ENCODE measurements at places on chromosomes 4 and X.

DNA sequence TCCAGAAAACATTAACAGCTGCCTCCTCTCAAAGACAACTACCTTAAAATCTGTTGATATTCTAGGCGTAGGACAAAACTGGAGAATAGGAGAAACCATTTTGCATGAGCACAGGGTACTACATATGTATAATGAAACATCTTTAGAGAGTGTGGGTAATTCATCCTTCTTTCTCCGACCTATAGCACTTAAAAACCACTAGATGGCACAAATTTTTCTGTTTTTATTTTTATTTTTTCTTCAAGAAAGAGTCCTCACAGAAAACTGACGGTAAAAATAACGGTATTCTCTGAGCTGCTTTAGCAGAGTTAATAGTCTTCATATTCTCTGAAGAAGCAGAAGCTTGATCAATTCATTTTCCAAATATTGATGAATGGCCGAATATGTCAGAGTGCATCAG is 14.6 kb downstream of the SMIM31 start:
- DNase-seq = no peak

DNA sequence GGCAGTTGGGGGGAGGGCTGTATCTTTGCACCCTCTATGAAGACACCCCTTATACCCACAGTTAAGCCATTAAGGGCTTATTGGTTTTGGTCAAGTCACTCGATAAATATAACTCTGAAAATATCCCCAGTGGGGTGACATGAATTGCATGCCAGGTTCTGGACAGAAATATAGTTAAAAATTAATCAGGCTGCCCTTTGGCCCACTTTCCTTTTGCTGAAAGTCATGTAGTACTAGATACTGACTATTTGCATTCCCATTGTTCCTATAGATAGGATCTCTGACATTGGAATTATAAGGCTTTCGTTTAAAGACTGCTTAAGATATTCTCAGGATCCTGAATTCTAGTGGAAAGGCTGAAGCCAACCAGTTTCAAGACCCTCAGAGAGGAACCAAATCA is 43.5 kb upstream of the LAMP2 start:
- no peak for DNase-seq

- no peak for DNase-seq
These were observed 149.2 kb downstream of the AWAT2 start for GRCh38 chrX:69900491-69900890.

DNA sequence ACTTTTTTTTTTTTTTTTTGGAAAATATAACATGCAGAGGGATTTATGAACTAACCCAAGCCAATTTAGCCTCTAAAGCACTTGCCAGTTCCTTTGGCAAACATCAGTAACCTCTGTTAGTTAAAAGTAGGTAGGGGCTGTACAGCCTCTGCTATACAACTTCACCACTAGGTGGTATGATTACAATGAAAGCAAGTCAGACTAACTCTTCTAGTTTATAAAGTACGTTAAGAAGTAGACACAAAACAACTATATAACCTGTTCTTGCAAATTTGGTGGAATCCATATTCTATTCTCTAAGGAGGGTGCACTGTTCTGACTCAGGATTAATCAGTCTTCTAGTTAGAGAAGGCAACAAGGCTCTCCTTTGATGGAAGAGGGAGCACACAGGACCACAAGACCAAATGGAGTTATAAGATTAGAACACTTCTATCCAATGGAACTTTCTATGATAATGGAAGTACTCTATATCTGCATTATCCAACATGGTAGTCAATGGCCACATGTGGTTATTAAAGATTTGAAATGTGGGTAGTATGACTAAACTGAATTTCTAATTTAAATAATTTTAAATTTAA is 12.8 kb downstream of the AIMP1 start:
- DNase-seq = no peak

DNA sequence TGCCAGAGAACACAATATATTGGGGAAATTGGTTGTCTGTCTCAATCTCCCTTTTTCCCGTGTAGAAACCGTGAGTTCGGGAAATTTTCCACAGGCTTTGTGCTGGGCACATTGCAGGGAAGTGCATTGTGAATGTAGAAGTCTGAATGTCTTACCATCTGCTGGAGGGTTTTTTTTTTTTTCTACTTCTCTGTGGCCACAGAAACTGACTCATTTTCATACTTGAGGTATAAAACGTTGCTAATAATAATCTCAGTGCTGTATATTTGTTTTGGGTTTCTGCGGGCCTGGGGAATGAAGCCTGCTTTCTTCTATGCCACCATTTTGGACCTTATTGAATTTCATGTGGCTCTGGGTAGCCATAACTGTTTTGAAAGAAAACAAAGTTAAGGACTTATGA is 1001.2 kb downstream of the STIM2 start:
- no peak for DNase-seq

DNA sequence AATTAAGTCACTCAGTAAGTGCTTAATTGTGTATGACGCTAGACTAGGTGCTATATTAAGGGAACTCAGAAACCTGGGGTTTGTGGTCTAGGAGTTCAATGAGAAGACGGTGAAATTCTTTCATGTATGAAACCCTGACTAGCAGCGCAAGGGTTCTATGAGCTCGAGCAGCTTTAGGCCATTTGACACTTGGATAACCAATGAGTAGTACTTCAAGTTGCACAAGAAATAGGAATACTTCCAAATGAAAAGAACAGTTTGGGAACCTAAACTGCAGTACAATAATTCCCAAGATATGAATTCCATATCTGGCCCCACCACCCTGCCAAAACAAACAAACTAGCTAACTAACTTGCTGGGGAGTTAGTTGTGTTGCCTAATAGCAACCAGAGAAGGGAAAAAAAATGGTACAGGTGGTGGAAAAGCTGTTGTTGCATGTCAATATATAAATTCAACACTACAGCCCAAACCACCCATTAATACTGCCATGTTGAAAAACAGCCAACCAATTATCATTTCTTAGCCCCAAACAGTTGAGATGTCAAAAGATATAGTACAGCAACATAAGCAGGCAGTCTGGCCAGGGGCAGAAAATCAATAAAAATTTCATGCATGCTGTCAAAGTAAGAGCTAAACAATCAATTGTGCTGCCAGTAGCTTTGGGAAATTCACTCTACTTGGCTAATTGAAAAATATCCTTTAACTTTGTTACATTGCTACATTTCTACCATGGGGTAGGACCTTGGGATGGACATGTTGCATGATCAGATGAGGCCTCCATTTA is 54.6 kb upstream of the MCF2 start:
- DNase-seq = no peak

- no peak for DNase-seq
These were observed 894.0 kb upstream of the FRG1 start for GRCh38 chr4:189046642-189047041.

- no peak for DNase-seq
These were observed 29.6 kb downstream of the PDK3 start for GRCh38 chrX:24494647-24495075.

DNA sequence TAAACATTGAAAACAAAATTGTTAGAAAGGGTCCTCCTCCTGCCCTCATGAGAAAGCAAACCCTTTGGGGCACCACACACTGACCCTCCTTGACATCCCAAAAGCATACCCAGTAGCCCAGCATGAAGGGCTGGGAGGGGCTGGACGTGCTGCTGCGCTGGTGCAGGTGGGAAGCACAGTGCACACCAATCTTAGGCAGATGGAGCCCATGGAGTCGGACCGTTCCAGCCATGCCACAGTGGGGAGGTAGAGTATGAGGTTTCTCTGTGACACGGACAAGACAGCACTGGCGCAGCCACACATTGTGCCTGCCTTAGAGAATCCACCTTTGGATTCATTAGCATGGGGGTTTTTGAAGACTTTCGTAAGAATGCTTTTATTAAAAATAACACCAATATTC is 544.2 kb upstream of the FRG1 start:
- no peak for DNase-seq

- no peak for DNase-seq
These were observed 32.0 kb downstream of the IL15 start for GRCh38 chr4:141668200-141668910.

DNA sequence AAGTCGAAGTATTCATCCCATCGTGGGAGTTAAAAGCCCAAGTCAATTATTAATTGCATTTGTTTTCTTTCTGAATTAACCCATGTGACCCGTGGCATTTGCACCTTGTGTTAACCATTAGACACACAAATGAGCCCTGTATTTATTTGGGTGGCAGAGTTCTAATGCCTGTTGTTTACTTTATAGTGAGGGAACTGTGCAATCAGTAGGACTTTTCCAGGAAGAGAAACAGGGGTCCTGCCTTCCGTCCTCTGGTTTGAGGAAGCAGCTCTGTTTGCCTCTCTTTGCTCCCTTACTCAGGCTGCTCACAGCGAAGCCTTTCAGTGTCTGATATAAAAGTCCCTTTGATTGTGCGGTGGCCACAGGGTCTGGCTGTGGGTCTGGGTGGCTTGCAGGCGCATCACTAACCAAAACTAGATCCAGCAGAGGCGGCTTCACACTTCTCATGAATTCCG is 263.6 kb downstream of the PTTG2 start:
- no peak for DNase-seq

GRCh38 chrX:47529548-47529947 is 31.5 kb upstream of the ARAF start:
- no peak for DNase-seq

GRCh38 chr4:114474188-114474800 is 124.3 kb upstream of the UGT8 start:
- DNase-seq = no peak

GRCh38 chrX:119753639-119754257 is 4.6 kb upstream of the SOWAHD start:
- DNase-seq = no peak

GRCh38 chr4:109251396-109251795 is 51.1 kb downstream of the COL25A1 start:
- DNase-seq = no peak

DNA sequence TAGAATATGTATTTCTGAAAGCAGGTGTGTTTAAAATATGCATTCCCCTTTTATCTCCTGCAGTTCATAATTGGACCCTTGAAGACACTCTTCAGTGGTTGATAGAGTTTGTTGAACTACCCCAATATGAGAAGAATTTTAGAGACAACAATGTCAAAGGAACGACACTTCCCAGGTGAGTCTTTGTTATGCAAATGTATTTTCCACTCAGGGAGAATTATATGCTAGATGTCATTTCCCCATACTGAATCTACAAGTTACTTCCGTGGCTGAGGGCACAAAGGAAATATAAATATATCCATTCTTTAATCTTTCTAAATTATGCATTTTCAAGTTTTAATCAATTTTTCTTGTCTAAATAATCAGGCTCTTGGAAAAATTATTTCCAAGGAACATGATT is 134.7 kb downstream of the STIM2 start:
- DNase-seq = no peak

DNA sequence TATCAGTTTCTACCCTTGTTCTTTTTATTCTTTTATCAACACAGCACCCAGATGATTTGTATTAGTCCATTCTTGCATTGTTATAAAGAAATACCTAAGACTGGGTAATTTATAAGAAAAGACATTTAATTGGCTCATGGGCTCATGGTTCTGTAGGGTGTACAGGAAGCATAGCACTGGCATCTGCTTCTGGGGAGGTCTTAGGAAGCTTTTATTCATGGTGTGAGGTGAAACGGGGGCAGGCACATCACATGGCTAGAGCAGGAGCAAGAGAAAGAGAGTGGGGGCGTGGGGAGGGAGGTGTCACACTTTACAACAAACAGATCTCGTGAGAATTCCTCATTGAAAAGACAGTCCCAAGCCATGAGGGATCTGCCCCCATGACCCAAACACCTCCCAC is 285.3 kb downstream of the SMARCA1 start:
- DNase-seq = no peak
